Prostate gland (tissue), 2 donors: ENCODE measurements at places on chromosomes 7 and 10.

DNA sequence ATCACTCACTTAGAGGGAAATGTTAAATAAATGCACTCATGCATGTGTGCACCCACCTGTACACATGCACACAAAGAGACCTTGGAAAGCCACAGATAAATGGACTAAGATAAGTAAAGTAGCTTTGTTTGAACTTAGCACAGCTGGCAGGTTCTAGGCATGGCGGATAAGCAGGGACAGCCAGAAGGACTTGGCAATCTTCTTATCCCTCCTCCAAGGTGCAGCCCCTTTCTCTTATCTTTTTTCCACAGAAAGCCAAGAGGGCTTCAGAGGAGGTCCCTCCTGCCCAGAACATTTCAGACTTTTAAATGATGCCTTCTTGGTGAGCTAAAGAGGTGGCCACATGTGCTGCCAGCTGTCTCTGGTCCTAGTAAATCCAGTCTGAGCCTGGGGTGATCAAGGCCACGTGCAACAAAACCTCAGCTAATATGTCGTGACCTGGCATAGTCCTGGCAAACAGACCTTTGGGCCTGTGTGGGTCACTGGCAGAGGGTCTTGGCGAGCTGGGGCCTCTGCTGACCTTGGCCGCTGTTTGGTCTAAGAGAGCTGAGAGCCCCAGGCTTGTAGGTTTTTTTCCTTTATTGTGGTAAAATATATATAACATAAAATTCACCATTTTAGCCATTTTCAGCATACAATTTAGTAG is 43.2 kb upstream of the SLC35B4 start:
- H3K36me3 ChIP-seq = no peaks in the 10 kb centered on the region
- no peak overlapping the region for H3K27ac ChIP-seq
- H3K27me3 ChIP-seq = no peaks in the 10 kb centered on the region
- H3K4me1 ChIP-seq = no peaks in the 10 kb centered on the region
- DNase-seq = no peak
- no peak overlapping the region for H3K4me3 ChIP-seq

DNA sequence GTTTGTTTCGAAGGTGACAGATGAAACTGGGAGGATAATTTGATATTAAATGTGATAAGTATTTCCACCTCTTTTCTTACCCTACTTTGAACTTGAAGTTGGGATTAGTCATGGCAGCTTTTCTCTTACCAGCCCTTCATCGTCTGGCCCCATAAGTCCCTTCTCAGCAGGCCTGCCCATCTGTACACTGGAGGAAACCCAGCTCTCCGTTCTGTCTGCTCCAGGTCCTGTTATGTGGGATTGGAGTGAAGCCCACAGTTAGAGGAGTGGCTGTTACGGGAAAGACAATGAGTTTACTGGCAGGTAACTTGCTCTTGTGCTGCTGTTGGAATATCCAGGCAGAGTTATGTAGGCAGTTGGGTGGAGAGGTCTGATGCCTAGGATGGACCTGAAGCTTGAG is 127.3 kb downstream of the CAMK1D start:
- H3K27ac ChIP-seq = no peak overlapping the region
- H3K27me3 ChIP-seq = no peaks in the 10 kb centered on the region
- H3K4me1 ChIP-seq = no peaks in the 10 kb centered on the region
- no peak for DNase-seq
- no peaks in the 10 kb centered on the region for H3K36me3 ChIP-seq

GRCh38 chr7:97752215-97752614 is 20.3 kb downstream of the TAC1 start:
- no peaks in the 10 kb centered on the region for H3K4me1 ChIP-seq
- H3K4me3 ChIP-seq = no peak overlapping the region
- no peaks in the 10 kb centered on the region for H3K27me3 ChIP-seq
- H3K27ac ChIP-seq = no peak overlapping the region
- DNase-seq = no peak

DNA sequence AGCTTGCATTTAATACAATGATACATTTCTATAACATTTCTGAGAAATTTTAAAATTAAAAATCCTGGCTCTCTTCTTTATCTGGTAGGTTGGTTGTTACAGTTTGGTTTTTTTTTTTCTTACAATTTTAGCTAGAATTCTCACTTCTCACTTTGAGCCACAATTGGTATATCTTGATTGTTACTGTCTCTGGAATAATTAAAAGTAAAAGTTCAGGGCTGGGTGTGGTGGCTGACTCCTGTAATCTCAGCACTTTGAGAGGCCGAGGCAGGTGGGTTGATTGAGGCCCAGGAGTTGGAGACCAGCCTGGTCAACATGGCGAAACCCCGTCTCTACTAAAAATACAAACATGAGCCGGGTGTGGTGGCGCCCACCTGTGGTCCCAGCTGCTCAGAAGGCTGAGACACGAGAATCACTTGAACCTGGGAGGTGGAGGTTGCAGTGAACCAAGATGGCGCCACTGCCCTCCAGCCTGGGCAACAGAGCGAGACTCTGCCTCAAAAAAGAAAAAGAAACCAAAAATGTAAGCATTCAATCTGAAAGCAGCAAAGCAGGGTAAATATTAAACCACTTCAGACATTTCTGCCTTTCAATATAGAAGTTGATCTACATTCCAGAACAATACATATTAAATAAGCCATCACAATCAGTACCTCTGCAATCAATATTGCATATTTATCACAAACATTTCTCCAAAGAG is 88.6 kb upstream of the PFKP start:
- no peak overlapping the region for H3K4me3 ChIP-seq
- no peaks in the 10 kb centered on the region for H3K4me1 ChIP-seq
- H3K27me3 ChIP-seq = no peaks in the 10 kb centered on the region
- no peak overlapping the region for H3K27ac ChIP-seq
- H3K36me3 ChIP-seq = no peaks in the 10 kb centered on the region

GRCh38 chr7:98641646-98642500 is 24.8 kb downstream of the NPTX2 start:
- H3K27ac ChIP-seq = no peak overlapping the region
- DNase-seq = no peak
- H3K4me1 ChIP-seq = no peaks in the 10 kb centered on the region
- H3K36me3 ChIP-seq = no peaks in the 10 kb centered on the region
- H3K27me3 ChIP-seq = no peaks in the 10 kb centered on the region

- H3K36me3 ChIP-seq = no peaks in the 10 kb centered on the region
- no peaks in the 10 kb centered on the region for H3K27me3 ChIP-seq
- peak; percentile 24 for DNase-seq
- H3K4me3 ChIP-seq = no peak overlapping the region
- H3K4me1 ChIP-seq = no peaks in the 10 kb centered on the region
These were observed 440.7 kb upstream of the AKR1E2 start for GRCh38 chr10:4385231-4385870.

DNA sequence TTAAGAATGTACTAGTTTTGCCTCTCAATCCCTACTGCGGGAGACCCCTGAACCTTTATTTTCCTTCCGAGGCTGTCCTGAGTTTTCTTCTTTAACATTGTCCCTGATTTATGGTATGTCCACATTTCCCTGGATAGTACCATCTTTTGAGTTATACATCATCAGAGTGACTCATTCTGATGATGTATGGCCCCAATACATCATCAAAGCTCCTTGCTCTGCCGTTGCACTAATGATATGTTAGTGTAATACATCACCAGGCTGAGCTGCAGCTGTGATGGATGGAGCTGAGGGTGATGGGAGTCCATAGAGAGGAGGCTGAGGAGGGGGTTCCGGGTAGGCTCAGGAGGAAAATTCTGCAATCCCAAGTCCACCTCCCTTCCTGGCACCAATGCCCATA is 986.5 kb downstream of the KCNMA1 start:
- H3K27ac ChIP-seq = no peak overlapping the region
- no peaks in the 10 kb centered on the region for H3K27me3 ChIP-seq
- DNase-seq = no peak
- H3K36me3 ChIP-seq = no peaks in the 10 kb centered on the region

DNA sequence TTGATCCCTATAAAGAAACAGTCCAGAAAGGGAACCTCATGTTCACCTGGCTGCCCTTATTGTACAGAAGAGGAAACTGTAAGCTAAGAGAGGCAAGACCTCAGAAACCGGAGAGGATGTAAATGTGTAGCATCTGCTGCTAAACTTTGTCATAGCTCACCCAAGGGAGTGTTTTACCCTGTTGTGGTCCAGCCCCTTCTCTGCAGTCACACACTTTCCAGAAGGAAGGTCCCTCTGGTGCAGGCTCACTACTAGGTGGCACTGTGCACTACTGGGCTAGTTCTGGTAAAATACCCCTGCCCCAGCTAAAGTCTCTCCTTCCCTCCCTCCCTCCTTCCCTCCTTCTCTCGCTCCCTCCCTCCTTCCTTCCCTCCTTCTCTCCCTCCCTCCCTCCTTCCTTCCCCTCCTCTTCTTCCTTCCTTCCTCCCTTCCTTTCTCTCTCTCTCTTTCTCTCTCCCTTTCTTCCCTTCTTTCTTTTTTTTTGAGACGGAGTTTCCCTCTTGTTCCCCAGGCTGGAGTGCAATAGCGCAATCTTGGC is 42.5 kb upstream of the LCOR start:
- DNase-seq = no peak
- H3K4me3 ChIP-seq = no peak overlapping the region
- no peak overlapping the region for H3K27ac ChIP-seq
- no peaks in the 10 kb centered on the region for H3K36me3 ChIP-seq

GRCh38 chr7:20374399-20374798 is 43.7 kb downstream of the ITGB8 start:
- H3K27ac ChIP-seq = no peak overlapping the region
- H3K27me3 ChIP-seq = no peaks in the 10 kb centered on the region
- DNase-seq = no peak
- H3K4me3 ChIP-seq = no peak overlapping the region
- H3K4me1 ChIP-seq = no peaks in the 10 kb centered on the region
- no peaks in the 10 kb centered on the region for H3K36me3 ChIP-seq

- no peak overlapping the region for H3K27ac ChIP-seq
- no peak overlapping the region for H3K4me3 ChIP-seq
- H3K4me1 ChIP-seq = no peaks in the 10 kb centered on the region
- DNase-seq = no peak
These were observed 78.4 kb downstream of the NXPH1 start for GRCh38 chr7:8511855-8512254.

- no peaks in the 10 kb centered on the region for H3K36me3 ChIP-seq
- no peaks in the 10 kb centered on the region for H3K4me1 ChIP-seq
- H3K4me3 ChIP-seq = no peak overlapping the region
- no peak for DNase-seq
- no peaks in the 10 kb centered on the region for H3K27me3 ChIP-seq
These were observed 229.0 kb upstream of the STK17A start for GRCh38 chr7:43353902-43354301.

GRCh38 chr10:133114251-133114650 is 26.5 kb downstream of the ADGRA1 start:
- no peaks in the 10 kb centered on the region for H3K4me1 ChIP-seq
- no peaks in the 10 kb centered on the region for H3K36me3 ChIP-seq
- H3K4me3 ChIP-seq = no peak overlapping the region
- no peaks in the 10 kb centered on the region for H3K27me3 ChIP-seq
- DNase-seq = no peak
- H3K27ac ChIP-seq = no peak overlapping the region

DNA sequence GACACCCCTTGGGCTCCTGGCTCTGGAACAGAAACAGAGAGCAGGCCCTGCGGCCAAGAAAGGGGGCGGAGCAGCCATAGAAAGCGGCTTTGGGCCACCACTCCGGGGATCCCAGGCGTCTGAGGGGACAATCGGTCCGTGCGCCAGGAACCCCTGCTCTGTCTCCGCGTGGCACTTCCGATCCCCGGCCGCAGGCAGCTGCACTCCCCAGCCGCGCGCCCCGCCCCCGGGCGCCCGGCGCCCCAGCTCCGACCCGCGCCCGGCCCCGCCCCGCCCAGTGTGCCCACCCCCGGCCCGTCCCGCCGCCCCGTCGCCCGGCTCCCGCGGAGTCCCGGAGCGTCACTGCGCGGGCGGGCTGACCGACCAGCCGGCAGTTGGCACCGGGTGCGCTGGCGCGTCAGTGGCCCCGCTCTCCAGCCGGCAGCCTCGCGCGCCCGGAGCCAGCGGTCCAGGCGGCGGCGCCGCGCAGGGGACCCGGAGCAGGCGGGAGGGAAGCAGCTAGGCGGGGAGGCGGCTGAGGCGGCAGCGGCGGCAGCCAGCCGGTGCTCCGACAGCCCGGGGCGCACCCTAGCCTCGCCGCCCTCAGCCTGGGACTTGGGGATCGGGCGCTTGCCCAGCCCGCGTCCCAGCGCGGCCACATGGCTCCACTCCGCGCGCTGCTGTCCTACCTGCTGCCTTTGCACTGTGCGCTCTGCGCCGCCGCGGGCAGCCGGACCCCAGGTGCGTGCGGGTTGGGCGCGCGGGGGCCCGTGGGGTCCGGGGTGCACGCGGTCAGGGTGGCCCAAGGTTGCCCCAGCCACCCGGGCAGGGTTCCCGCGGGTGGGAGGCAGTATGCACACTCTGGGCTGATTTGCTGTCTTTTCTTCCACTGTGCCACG is at the start of gene ADAMTS14:
Gene ADAMTS14 (plus strand): TSS at position 342 of the 878 bp plus-strand sequence. CDS start 297 bp downstream, at position 639.
- no peaks in the 10 kb centered on the region for H3K4me1 ChIP-seq
- peak within 1 kb of the TSS; percentile 20 for H3K4me3 ChIP-seq
- H3K27me3 ChIP-seq = no peaks in the 10 kb centered on the region
- no peak within 1 kb of the TSS for H3K27ac ChIP-seq
- no peaks in the 10 kb centered on the region for H3K36me3 ChIP-seq

GRCh38 chr10:110286841-110287240 is 17.9 kb downstream of the SMNDC1 start:
- H3K27me3 ChIP-seq = no peaks in the 10 kb centered on the region
- H3K36me3 ChIP-seq = peaks cover 2% of the 10 kb centered on the region
- H3K4me1 ChIP-seq = no peaks in the 10 kb centered on the region
- no peak overlapping the region for H3K4me3 ChIP-seq

- H3K36me3 ChIP-seq = no peaks in the 10 kb centered on the region
- DNase-seq = no peak
- no peaks in the 10 kb centered on the region for H3K27me3 ChIP-seq
These were observed 79.7 kb upstream of the FAM3C start for GRCh38 chr7:121475806-121476205.

- H3K4me1 ChIP-seq = no peaks in the 10 kb centered on the region
- no peak overlapping the region for H3K27ac ChIP-seq
- no peaks in the 10 kb centered on the region for H3K27me3 ChIP-seq
- H3K4me3 ChIP-seq = no peak overlapping the region
These were observed 82.7 kb upstream of the GPR22 start for GRCh38 chr7:107387128-107387527.

DNA sequence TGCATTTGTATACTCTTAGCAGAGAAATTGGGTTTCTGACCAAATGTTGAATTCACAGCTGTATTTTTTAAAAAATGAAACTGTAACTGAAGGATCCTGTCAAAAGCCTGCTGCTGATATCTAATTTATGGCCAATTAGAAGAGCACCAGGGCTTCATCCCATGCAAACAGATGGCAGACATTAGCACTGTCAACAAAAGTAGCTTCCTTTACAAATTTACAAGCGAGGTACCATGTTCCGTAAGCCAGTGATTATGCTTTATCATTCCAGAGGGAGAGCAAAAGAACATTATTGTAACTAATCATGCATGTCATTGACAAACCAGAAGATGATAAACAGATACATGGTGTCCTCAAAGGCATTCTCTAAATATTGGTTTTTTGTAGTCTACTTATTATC is 177.2 kb upstream of the DKK1 start:
- H3K4me3 ChIP-seq = no peak overlapping the region
- H3K36me3 ChIP-seq = no peaks in the 10 kb centered on the region
- no peak overlapping the region for H3K27ac ChIP-seq
- no peaks in the 10 kb centered on the region for H3K4me1 ChIP-seq
- no peaks in the 10 kb centered on the region for H3K27me3 ChIP-seq

- no peak overlapping the region for H3K27ac ChIP-seq
- H3K4me3 ChIP-seq = no peak overlapping the region
- no peaks in the 10 kb centered on the region for H3K36me3 ChIP-seq
- H3K27me3 ChIP-seq = no peaks in the 10 kb centered on the region
- no peaks in the 10 kb centered on the region for H3K4me1 ChIP-seq
These were observed 59.7 kb upstream of the PDCD4 start for GRCh38 chr10:110811791-110812581.
